CD4-positive, alpha-beta T cell (primary cell): ENCODE measurements at places on chromosomes 3 and 15. TPM values are rescaled to one million over a fixed set of nuclear protein-coding genes. Genes with fewer than 3 reads are reported as not detected.

Gene ACKR4
- total RNA-seq = 0.17 TPM

Gene NMNAT3
- 1.5 TPM for total RNA-seq

Gene GP9
- not detected for total RNA-seq

Gene ASB14
- not detected for total RNA-seq

- DNase-seq = no peak
Observed at GRCh38 chr3:189779166-189779565, 148.0 kb downstream of the TP63 start.

GRCh38 chr3:114879059-114880031, 267.7 kb downstream of the ZBTB20 start:
- no peak for DNase-seq

DNA sequence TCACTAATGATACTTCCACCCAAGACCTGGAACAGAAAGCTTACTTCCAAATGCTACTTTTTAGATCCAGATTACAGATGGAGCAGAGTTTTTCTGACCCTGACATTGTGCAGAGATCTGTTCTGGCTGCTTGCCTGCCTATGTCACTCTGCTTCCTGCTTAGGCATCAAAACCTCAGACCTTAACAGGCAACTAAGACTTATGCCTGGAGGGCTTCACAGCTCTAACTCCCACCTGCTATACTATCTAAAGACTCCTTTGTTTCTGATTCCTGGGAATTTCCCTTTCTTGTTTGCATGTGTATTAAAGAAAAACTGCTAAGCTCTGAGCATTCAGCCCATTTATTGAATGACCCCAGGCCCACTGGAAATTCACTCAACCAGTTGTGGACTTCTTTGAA, 157.4 kb upstream of the NPHP3 start:
- DNase-seq = no peak
